ENCODE measurements at places on chromosomes 3 and 15.

DNA sequence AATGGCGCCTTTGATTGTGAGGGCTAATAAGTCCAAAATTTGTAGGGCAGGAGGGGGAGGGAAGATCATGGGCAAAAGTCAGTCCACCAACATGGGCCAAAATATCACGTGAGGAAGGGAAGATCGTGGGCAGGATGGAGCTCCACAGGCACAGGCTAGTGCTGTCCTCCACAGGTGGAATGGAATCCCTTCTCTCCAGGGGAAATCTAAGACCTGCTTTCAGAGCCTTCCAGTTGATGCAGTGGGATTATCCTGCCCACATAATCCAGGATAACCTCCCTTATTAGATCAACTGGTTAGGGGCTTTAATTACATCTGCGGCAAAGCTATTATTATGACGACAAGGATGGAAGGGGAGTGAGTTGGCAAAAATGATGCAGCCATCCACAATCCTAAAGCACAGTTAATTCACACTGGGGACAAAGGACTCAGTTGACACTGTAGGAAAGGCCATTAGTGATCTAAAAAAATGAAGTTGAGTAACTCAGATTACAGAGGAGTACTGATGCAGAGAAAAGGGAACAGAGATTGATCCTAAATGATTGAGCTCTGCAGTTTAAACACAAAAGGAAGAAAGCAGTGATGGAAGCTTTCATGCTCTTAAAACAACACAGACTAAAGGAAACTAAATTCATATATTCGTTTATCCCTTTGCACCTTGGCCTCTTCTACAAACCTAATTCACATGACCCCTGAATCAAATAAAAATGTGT is 159.8 kb downstream of the AKAP13 start:
- no peak for DNase-seq

- DNase-seq = no peak
These were observed 600.5 kb downstream of the EDEM1 start for GRCh38 chr3:5787861-5788488.

- no peak for DNase-seq
These were observed 11.5 kb downstream of the MYLK start for GRCh38 chr3:123872621-123873020.

- no peak for DNase-seq
These were observed 4.3 kb downstream of the EPHB1 start for GRCh38 chr3:134799393-134799792.

DNA sequence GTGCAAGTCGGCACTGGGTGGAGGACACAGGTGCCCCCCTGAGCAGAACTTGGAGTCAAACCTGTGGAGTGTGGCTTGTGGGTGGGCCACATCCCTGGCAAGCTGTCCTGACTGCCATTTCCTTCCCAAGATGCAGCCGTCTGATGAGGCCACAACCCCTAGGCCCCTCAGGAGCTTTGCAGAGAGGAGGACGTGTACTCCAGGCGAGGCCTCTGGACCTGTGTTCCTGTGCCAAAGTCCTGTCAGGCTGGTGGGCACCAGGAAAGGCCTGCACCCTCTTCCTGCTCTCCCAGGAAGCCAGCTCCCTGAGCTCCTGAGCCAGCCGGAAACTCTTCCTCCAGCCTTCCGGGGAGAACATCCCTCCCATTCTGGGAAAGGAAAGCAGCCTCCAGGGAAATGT is 48.5 kb downstream of the CMTM6 start:
- no peak for DNase-seq

DNA sequence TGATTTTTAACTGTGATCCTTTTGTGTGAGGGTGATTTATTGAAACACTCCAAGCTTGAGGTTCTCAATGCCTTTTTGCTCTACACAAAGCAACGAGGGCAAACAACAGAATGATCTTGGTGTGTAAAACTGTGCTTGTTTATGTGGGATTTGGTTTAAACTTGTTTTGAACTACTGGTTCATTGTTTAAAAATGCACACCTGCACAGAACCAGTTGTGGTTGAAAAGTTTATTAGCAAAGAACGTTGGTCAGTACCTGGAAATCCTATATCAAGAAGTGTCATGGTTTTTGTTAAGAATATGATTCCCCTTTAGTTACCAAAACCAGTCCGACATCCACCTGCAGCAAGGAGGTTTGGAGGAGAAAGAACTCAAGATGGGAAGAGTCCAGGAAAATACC is 239.4 kb downstream of the WNT5A start:
- DNase-seq = no peak

DNA sequence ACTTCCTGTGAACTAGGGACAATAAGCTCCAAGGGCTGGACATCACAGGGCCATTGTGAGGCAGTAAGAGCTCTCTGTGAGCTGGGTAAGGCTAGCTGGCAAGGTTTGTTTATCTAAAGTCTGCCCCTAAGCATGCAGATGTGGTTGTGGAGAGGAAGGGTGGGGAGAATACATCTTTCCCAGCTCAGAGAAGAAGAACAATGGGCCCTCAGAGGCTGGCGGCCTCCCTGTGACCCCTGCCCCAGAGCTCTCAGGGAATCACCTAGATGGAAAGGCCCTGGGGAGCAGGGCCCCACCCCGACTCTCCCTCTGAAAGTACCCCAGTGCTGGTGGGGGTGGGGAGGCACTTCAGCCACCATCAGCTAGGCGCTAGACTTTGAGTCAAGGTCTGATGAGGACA is 4.3 kb upstream of the AP3B2 start:
- no peak for DNase-seq

DNA sequence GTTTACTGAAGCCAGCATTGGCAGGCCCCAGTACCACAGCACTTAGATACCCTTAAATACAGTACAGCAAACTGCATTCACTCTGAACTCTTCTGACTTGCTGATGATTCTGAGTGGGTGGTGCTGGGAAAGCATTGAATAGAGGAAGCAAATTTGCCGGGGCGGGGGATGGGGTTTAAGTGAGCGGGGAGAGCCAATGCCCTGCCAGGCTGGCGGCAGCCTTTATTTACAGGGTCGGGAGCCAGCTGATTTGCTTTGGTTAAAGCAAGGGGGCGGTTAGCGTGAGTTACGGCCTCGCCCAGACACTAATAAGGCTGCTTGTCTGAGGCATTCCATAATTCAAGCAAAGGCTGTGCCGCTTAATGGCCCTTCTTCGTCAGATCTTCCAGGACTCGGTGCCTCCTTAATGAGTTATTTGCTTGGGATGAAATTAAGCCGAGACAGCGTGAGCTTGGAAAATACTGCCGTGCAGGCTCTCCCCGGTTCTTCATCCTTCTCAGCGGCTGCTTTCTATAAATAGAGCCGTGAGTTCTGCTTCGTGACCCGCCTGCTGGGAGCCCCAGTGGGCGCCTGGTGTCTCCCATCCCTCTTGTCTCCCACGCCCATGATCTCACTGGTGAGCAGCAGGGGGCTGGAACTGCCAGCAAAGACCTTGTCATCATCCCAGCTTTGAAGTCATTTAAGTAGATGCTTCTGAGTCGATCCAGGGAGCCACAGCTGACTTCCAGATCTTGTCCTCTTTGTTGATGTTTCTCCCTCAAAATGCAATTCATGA is 25.8 kb downstream of the SPSB4 start:
- peak; percentile 27 for DNase-seq

DNA sequence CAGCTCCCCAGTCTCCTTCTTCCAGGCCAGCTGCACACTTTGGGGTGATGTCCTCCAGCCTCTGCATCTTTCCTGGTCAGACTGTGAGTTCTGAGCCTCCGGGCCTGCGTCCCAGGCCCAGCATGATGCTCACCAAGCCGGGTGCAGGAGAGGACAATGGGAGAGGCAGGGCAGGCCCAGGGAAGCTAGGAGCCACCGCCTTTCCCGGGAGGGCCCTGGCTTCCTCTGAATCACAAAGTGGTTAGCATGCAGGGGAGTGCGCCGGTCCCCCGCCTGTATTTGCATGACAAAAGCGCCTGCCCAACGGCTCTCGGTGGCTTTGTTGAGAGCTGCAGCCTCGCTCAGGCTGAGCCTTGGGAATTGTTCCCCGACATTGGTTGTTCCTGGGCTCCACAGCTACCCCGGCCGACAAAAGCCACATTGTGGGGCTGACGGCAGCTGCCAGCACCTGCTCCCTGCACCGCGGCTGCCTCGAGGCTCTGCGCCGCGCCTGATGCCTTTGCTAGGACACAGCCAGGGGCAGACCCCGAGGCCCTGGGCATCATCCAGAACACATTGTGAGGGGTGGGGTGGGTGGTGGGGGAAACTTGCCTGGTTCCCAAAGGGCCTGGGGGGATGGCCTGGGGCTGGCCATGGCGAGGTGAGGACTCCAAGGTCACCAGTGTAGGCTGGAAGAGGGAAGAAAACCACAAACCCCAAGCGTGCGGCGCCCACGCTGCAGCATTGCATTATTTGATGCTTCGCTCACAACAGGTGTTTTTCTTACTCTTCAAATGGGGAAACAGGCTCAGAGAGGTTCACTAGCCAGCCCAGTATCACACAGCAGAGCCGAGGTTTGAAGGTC is 20.0 kb upstream of the KLF13 start:
- no peak for DNase-seq

- no peak for DNase-seq
These were observed 15.1 kb downstream of the HRG start for GRCh38 chr3:186680869-186681268.

GRCh38 chr3:186108106-186108940 is 566 bp downstream of the ETV5 start:
- no peak for DNase-seq

- no peak for DNase-seq
These were observed 118.9 kb downstream of the RFTN1 start for GRCh38 chr3:16394639-16395038.

DNA sequence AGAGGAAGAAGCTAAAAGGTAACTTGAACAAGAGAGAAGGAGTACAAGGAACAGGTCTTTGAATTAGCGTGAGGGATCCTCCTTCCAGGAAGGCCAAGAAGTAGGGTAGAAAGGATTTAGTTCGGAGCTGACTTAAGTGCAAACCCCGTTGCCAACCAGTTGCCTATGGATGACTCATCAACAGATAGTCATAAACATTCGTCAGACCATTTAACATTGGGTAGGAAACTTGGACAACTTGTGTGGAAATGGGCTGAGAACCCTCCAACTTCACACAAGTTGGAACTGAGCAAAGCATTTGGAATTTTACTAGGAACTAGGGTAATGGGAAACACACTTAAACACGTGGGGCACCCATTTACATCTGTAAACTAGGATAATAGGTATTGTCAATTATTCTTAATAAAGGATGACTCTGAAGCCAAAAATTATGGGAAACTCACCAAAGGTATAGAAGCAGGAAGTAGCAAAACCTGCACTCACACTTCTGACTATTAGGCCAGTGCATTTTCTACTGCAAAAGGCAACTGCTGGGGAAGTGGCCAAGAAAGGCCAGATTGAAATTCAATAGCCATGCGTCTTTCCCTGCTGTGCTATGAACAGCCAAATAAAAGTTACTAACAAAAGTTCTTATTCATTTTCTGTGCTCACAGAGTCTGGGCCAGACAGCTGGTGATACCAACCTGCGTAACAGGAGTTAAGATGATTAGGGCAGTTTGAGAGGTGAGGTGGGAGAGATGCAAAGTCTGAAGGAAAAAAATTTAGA is 174.5 kb upstream of the TMC3 start:
- DNase-seq = no peak

DNA sequence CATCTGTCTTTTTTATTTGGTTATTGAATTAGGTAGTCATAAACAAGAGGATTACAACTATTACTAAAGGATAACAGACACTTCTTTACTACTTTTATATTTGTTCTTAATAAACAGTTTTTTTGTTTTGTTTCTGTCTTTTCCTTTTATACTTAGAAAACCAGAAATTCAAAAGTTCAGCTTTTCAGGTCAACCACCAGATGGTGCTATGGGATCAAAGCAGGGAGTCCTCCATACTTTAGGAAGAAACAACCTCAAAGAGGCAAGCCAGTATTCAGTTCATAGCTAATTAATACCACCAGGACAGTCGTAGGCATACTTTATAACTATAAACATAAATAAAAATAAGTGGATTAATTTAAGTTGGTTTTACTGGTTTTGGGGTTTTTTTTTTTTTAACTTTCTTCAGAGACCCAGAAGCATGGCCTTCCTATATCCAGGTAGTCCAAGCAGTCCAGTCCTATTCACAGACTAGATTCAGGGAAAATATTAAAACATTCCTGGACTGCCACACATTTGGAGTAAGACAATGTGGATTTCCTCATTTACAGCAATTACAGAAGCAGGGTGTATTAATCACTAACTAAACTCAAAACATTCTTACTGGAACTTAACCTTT is 16.0 kb upstream of the EID1 start:
- DNase-seq = peak; percentile 49

DNA sequence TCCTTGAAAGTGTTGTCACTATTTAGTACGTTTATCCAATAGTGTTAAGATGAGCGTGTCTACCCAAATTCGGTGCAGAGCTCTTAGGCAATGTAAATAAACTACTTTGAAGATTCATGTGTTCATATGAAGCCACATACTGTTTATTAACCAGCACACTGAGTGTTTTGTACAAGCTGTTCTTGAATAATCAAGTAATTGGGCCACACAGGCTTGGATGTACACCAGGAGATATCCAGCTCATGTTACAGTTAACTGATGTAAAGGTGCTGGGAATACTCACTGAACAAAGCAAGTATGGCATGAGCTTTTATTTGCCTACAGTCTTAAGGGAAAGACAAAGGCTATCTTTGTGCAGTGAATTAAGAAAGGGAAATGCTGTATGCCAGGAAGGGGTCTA is 632 bp upstream of the DHX36 start:
- no peak for DNase-seq

DNA sequence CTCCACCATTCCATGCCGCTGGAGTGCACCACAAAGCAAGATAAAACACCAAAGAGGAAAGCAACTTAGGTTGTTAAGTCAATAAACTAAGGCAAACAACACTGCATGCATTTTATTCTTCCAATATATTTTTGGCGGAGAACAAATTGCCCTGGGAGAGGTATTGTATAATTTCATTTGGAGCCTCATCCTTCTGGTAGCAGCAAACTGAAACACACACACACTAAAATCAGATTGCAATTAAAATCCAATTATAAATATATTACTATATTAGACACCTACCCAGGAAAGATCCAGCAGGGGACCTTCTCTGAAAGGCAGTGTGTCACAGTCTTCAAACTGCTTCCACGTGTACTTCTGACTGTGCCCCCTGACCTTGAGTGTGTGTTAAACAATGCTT is 102.3 kb downstream of the RORA start:
- DNase-seq = no peak

GRCh38 chr3:100496711-100497261 is 4.4 kb downstream of the TMEM45A start:
- DNase-seq = no peak

DNA sequence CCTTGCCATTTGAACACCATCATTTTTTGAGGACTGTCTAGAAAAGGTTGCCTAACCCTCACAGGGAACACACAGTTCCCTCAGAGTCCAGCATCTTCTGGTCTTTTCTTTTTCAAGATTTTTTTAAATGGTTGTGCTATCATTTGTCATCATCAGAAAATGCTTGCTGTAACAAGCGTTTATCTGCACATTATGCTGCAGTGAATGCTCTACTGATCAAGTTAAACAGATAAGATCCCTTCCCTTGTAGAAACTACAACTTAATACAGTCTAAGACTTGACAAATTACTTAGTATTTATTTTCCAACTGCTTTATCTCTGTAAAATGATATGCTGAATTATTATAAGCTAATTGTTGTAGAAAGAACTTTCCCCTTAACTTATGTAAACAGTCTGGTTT is 11.9 kb upstream of the ALPK3 start:
- DNase-seq = no peak
